ENCODE measurements at places on chromosomes 16 and 17.

GRCh38 chr17:2176499-2177169 lies 121.7 kb downstream of the HIC1 start:
- DNase-seq: no peak

DNA sequence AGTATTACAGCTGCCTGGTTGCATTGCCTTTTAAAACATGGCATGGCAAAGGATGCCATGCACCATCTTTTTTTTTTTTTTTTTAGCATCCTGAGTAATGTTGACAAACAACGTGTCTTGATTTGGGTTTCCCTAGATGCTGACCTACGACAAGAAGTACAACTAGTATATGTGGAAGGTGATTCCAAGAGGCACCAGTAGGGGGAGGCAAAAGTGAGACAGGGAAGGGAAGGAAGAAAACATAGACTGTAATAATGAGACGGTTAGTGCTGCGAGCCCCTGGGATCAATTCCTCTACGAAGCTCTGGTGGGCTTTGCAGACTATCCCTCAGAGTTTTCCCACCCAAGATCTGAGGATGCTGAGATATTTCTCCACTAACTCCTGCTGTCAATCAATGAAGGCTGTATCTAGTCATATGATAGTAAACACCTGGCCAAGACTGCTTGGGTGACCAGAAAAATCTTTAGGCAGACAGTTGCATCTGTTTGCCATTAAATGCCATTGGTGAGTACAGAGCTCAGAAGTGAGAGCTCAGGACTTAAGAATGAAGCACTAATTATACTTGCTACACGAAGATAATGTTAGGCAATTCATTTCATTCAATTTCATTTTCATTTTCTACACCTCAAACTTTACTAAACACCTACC lies 458.6 kb upstream of the GOT2 start:
- no peak for DNase-seq

GRCh38 chr16:56894331-56894917 lies 29.4 kb downstream of the SLC12A3 start:
- DNase-seq: no peak

- DNase-seq: no peak
Measured at GRCh38 chr17:35555691-35556090, 4.9 kb downstream of the SLFN14 start.

- DNase-seq: peak; percentile 33
Measured at GRCh38 chr17:30235386-30236296, at the start of gene SLC6A4. Gene SLC6A4 (minus strand): TSS chr17:30235697. CDS start chr17:30221958, 13,739 bp downstream.

DNA sequence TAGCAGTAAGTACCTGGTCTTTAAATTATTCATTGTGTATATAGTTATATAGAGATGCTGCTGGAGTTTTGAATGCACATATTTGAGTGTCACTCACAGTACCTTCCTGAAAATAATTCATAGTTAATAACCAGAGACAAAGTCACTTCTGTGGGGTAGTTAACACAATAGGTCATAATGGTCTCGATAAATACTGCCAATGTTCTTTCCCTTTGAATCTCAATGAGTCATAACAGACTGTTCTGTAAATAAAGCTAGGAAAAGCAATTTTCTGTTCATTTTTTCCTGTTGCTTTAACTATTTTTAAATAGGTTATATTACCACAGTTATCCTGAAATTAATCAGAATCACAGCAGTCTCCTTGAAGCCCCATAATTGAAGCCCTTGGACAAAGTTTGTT lies 87.2 kb downstream of the MAP2K4 start:
- DNase-seq: peak; percentile 22

DNA sequence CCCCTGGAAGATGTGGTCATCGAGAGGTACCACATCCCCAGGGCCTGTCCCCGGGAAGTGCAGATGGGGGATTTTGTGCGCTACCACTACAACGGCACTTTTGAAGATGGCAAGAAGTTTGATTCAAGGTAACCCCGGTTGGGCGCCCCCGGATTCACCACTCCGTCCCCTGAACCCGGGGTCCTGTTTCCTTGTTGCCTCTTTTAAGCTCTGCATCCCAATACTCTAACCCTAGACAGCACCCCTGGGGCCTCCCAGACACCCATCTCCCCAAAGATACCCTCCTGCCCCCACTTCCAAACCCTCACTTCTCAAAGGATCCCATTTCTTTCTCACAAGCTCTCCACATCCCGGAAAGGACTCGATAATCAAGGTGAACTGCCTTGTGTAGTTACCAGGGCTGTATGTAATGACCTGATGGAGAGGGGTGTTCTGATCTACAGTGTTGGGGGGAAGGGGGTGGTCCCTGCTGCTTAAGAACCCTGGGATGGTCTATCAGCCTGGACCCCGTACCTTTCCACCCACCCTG lies 412 bp downstream of the FKBP10 start:
- DNase-seq: no peak

DNA sequence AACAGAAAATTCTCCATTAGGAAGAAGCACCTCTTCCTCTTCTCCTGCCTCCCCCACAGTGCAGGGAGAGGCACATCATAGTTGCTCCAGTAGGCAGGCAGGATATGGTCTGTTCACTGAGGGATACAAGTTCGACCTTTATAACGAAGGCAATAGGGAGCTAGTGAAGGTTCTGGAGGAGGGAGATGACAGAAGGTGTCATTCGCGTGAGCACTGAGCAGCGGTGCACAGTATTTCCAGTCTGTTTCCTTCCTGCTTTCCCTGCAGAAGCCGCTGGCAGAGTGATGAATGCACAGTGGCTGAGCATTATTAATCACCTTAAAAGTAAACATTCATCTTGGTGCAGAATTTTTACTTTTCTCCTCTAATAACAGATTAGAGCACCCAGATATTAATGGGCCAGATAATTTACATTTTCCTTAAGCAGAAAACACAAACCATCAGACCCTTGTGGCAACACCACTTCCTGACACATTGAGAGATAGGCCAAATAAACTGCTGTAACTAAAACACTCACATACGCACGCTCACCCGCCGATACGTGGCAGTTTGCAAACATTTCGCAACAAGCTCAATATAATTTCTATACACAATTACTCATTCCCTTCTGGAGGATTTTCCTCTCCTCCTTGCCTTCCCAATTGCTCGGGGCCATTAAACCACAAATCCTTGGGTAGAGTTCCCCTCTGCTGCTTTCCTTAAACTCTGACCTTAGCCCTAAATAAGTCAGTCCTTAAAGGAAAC lies 69.5 kb downstream of the AIPL1 start:
- DNase-seq: peak; percentile 5

DNA sequence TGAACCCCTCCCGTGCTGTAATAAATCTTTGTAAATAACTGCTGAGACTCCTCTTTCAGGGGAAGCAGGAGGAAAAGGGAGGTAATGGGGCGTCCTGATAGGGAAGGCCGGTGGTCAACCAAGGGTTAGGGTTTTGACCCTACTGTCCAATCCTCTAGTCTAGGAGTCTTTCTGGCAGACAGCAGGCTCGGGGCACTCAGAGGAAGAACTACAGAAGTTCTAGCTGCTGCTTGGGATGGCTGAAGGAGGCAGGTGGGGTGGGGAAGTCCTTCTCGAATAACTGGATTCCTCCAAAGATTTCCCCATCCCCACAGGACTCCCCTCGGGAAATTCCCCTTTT lies 387 bp upstream of the STARD3 start:
- no peak for DNase-seq

DNA sequence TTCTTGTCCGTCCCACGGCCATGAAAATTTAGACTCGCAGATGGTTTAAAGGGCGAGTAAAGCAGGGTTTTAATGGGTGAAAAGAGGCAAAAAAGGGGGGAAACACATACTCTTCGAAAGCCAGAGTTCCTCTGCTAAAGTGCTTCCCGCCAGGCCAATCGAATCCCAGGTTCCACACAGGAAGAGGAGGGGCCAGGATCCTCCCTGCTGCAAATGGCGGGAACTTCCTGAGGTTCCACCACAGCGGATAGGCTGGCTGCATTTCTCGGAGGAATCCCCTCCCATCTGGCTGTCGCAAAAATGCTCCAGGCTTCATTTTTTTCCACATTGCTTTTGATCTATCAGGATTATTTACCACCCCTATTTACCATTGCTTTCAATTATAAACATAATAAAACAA lies 670.1 kb upstream of the CA10 start:
- no peak for DNase-seq

GRCh38 chr16:35687071-35687470 lies 2227.7 kb downstream of the TP53TG3F start:
- DNase-seq: no peak

GRCh38 chr16:12617401-12617819 lies 186.3 kb downstream of the CPPED1 start:
- DNase-seq: no peak

DNA sequence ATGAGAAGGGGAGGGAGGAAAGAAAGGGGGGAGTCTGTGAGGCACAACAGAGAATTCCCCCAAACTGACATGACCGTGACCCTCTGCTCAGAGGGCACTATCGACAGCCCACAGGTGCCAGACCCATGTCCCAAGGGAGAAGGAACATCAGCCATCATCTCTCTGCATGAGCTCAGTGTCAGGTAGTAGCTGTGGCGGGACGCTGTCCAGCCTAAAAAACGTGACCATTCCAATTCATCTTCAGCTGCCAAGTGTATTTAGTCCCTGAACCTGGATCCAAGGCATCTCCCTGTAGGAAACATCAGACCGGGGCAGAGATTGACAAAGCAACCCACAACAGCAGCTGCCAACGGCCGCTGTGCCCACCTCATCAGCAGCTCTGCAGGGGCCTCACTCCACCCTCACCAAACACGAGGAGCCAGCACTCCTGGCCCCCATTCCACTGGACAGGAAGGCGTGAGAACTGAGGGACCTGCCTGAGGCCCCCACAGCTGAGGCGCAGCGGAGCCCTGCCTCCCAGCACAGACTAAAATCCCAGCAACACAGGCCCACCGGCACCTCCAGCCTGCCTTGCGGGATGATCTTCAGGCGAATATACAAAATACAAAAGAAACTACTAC lies 8.6 kb downstream of the TAF1C start:
- DNase-seq: no peak

- DNase-seq: no peak
Measured at GRCh38 chr16:70630960-70631745, 15.2 kb upstream of the IL34 start.

GRCh38 chr16:88634141-88634993 lies 4.0 kb upstream of the IL17C start:
- peak; percentile 23 for DNase-seq

DNA sequence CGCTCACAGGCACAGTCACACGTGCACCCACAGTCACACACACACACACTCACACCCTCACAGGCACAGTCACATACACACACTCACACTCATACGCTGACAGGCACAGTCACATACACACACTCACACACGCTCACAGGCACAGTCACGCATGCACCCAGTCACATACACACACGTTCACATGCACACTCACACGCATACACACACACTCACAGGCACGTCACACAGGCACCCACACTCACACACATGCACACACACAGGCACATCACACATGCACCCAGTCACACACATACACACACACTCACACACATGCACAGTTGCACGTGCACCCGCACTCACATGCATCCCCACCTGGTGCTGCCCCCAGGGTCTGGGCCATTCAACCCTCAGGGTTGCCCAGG lies 46.1 kb upstream of the CBFA2T3 start:
- no peak for DNase-seq

GRCh38 chr16:63714876-63715275 lies 1407.0 kb downstream of the CDH11 start:
- no peak for DNase-seq

DNA sequence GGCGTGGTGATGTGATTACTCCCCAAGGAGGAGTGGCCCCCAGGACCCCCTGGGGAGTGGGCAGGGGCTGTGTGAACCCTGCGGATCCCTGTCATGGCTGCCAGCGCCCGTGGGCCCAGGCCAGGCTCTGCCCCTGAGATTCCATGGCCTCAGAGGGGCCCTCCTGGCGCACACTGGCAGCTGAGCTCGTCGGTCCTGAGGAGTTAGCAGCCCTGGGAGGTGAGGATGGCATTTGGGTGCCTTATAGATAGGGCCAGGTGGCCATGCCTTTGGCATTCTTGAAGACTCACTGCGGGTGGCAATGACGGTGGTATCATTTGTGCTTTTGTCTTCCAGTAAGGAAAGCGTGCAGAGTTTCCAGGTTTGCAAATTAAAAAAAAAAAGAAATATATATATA lies 146.8 kb upstream of the GSE1 start:
- DNase-seq: no peak

GRCh38 chr17:59627770-59628171 lies 8.1 kb downstream of the CLTC start:
- DNase-seq: no peak

GRCh38 chr17:67518876-67519275 lies 141.8 kb downstream of the PITPNC1 start:
- DNase-seq: peak; percentile 23

DNA sequence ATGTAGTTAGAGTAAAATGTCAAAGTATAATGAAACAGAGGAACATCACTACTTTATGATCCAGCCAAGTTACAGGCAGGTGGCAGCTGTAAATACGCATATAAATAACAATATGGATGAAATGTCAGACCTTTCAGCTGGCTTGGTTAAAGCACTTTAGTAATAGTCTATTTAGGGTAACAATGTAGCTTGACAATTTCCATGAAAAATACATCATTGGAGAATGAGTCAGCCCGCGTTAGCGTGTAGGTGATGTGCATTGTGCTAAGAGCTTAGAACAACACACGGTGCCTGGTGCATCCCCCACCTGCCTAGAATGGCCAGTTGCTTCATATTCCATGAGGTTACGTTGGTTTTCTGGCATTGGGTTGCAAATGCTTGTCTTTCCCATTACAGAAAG lies 119.4 kb downstream of the RBFOX1 start:
- no peak for DNase-seq

- no peak for DNase-seq
Measured at GRCh38 chr17:50828508-50829170, 6.7 kb upstream of the WFIKKN2 start.

- DNase-seq: peak; percentile 61
Measured at GRCh38 chr16:27759301-27759871, 209.4 kb downstream of the KATNIP start.

DNA sequence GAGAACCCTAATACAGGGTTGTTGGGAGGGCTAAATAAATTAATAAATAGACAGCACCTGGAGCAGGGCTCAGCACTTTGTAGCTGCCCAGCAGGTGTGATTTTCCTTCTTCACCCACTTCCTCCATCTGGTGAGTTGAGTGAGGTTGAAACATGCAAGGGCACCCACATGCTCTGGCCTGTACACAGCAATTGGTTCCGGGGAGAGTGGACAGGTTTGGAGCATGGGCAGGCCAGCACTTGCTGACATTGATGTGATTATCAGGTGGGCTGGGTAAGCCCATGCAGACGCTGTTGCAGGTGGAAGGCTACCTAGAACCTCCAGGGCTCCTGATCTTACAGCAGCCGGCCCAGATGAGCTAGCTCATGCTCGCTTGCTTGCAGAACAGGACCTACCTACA lies 1.3 kb upstream of the MRTFB start:
- DNase-seq: no peak

GRCh38 chr17:78923660-78924453 lies 1.3 kb downstream of the TIMP2 start:
- no peak for DNase-seq

GRCh38 chr16:68332411-68333121 lies 21.7 kb downstream of the PRMT7 start:
- peak; percentile 31 for DNase-seq

- no peak for DNase-seq
Measured at GRCh38 chr17:45135978-45136791, 698 bp downstream of the ACBD4 start.
